Central memory CD4-positive, alpha-beta T cell (primary cell): ENCODE measurements at places on chromosomes 7 and 10.
A peak's percentile ranks its signal among the peaks of the same experiment; 100 is the strongest.

DNA sequence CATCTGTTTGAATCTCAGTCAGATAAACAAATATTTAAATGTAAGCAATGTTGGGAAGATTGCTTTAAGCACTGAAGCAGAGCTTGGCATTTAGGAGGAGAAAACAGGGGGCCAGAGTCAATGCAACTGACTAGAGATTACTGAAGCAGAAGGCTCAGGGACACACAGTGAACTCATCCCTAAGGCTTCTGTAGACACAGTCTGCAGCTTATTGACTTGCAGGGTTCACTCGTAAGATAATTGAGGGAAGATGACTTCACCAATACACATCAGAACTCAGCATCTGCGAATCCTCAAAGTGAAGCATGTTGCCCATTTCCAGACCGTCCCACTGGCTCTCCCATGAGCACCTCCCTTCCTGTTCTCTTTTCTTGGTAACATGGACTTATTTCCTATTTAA lies 363.4 kb upstream of the PFKP start:
- DNase-seq: no peak

GRCh38 chr10:89301721-89302445 lies at the start of gene IFIT2:
Gene IFIT2 (plus strand): TSS chr10:89302046. CDS start chr10:89302124, 78 bp downstream.
- DNase-seq: peak; percentile 61

DNA sequence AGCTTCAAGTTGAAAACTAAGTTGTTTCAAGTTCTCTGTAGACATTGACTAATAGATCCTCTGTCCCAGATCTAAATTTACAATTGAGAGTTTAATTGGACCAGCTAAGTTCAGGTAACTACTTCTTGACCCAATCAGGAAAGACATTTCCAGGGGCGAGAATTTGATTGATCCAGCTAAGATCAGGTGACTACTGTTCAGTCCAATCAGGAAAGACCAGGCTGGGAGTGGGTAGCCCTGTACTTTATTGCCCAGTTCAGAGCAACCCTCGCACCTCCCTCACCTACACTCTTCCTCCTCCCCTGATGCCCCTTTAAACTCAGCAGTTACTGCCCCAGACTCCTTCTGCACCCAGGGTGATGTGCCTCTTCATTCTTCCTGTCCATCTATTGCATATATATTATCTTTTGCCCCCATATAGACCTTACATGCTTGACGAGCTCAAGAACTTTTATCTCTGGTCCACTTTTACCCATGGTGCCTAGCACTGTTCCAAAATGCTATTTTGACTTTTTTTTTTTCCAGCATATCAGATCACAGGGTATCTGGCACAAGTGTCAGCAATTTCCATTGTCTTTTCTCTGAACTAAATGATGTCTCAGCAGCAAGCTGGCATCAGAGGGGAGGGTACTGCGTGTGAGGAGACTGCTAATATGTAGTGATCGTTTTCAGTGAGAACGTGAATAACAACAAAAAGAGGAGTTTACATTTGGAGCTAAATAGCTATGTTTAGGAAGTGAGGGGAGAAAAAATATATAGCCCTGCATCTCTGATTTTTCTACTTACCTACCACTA lies 169.4 kb downstream of the KIAA1217 start:
- DNase-seq: no peak

GRCh38 chr10:17453373-17454091 lies 863 bp downstream of the ST8SIA6 start:
- DNase-seq: peak; percentile 36

DNA sequence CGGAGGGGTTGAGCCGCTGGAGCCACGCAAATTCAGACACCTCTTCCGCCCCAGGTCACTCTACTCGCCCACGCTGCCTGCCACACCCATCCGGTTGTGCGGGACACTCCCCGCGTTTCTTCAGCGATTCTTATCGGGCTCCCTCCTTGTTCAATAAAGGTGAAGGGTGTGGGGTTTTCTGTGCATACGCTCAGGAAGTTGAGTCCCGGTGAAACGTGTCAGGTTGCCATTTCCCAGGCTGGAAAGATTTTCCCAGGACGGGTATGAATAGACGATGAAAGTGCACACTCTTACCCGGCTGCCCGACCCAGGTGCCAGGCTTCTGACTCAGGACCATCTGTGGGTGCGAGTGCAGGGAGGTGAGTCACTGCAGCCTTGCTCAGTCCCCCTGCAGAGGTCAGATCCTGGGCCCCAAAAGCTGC lies 22.0 kb downstream of the KLF6 start:
- no peak for DNase-seq

DNA sequence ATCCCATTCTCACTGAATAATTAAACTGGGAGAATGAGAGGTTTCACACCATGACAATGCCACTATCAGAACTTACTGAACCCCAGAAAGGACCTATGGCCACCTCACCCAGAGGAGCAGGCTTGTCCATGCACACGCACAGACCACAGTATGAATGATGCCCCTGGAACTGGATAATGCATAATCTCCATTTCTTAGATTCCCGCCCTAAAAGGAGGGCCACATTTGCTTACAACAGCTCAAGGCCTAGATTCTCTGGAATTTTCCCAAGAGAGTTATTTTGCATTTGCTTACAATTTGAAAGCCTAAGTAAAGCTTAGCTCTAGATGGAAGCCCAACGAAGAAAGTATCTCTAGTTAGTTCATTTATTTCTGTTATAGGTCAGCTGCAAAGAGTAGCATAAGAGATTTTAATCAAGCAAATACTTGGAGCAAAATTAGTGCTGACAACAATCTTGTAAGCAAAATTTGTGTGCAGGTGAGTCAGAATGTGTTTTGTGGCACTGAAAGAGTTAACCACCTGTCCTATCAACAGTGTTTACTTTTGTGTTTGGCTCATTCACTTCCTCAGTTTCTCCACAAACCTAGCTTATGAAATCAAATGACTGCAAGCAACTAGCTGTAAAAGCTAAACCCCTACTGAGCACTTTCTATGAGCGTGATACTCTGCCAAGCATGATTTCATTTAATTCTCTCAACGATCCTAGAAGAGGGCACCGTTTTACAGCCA lies 32.1 kb downstream of the ELMO1 start:
- DNase-seq: no peak

DNA sequence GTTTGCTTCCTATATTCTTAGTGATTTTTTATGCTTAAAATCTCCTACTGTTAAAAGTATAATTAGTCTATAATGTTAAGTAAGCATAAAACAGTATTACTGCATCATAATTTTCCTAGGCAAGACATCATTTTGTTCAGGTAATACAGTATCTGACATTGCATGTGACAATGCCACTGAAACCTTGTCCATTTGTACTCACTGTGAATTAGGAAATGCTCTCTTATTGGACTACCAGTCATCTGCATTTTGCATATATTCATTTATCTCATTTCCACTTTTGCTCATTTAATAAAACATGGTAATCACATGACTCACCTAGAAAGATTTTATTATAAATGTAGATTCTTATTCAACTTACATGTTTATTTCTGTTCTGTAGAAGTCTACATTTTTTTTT lies 379.1 kb downstream of the ETV1 start:
- no peak for DNase-seq

DNA sequence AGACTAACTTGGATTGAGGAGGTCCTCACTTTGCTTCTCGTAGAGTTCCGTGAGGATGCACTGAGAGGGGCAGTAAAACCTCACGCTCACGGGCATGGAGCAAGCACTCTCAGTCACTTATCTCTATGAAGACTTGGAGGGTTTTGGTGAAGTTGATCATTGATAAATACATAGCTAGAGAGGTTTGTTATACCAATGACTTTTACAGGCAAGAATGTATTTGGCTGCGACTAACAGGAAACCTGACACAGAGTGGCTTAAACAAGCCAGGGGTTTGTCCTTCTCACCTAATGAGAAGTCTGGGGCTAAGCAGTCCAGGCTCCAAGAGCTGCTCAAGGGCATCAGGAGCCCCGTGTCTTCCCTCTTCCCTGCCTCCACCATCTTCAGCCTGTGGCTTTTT lies 6.1 kb downstream of the BICC1 start:
- DNase-seq: no peak

- DNase-seq: no peak
Measured at GRCh38 chr10:51574248-51575048, 124.9 kb downstream of the CSTF2T start.

GRCh38 chr7:114952296-114952695 lies 30.4 kb downstream of the MDFIC start:
- DNase-seq: no peak

- peak; percentile 19 for DNase-seq
Measured at GRCh38 chr10:27743012-27743876, 2.4 kb downstream of the MKX start.

DNA sequence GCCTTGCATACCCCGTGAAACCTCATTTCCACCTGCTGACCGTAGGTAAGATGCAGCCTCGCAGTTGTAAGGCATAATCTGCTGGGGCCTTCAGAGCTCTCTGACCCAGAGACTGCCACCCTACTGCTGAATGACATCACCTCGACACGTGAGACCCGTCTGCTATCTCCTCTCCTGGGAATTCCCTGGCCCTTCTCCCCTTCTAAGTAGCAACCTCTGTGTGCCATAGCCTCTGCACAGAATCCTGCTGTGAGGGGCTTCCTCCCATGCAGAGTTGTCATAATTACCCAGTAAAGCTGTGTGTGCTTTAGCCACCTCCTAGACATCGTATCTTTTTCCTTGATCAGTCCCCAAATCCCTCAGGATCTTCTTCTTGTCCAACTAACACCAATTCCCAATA lies 106.7 kb downstream of the CACNB2 start:
- no peak for DNase-seq

GRCh38 chr7:127904670-127904985 lies 126.6 kb downstream of the LRRC4 start:
- no peak for DNase-seq

GRCh38 chr10:5188358-5188757 lies 3.4 kb upstream of the AKR1C8 start:
- DNase-seq: no peak

DNA sequence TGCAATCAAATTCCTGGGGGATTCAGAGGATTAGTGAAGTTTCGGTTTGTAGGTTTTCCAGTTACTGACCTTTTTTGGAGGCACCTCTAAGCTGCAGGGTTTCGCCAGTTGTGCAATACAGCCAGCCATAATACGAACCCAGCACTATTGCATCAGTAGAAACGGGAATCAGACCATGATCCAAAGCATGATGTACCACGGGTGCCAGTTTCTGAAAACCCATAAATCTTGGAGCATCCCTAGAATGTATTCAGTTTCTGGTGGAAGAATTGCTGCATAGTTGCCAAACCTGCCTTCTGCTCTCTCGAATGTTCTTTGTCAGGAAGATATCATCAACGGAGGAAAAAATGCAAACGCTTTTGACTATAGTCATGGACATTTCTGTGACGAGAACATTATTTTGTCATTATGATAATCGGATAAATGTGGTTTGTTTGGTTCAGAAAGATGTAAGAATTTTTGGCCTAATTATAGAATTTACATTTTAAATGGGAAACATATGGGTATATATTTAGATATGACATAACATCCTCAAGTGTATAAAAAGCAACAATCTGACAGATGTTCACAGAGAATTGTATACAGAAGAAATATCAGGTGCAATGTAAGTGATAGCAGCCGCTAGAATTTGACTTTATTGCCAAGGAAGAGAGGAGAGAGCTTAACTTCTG lies 186.2 kb upstream of the PRKCQ start:
- DNase-seq: no peak

DNA sequence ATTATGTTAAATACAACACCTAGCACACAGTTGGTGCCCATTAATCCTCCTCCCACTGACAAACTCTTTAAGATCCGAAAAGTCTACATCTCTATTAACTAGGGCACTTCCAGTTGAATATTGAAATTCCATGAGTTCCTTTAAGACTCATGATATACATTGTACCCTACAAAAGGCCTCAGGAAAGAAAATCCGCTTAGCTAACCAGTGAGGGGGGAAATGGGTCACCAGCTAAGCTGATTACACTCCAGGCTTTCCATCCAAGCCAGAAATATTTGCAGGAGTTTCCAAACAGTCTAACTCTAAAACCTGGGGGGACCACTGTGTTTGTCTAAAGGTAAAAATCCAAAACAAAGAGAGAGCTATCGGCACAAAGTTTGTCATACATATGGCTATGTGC lies 1.3 kb upstream of the LRIT2 start:
- no peak for DNase-seq

GRCh38 chr10:114471906-114472876 lies 67.9 kb upstream of the AFAP1L2 start:
- no peak for DNase-seq

DNA sequence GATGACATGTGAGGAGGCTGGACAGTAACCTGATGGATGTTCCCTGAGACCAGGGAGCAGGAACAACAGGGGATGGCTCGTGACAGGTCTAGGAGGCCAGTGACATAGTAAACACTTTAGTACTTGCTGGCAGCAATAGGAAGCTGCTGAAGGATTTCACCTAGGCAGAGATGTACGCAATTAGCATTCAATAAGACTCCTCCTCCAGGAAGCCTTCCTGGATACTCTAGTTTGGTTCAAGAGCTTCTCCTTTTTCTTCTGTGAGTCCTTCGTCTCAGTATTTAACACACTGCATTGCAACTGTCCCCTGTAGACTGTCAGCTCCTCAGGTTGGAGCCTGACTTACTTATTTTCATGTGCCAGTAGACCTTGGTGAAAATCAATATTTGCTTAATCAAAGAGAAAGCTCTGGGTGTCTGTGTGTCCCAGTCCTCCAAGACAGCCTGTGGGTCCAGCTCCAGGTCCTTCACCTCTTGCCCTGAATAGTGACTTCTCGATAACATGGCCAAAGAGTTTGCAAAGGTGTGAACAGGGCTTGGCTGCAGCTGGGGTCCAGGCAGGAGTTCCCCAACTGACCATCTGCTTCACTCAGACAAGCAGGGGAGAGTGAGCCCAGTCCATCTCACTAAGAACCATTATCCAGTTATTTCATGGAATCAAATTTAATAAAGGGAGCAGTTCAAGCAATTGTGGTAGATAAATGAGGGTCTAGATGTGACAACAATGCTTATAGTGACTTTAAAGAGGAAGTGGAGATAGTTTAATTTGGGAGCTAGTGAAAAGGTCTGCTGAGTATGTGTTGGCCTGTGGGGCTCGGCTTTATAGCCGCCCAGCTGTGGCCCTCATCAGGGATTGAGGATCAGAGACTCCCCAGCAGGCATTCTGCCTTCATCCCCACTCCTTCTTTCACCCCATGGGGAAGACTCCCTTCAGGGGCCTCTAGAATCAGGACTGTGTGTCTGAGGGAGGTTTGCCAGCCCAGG lies 9.4 kb downstream of the TMEM273 start:
- DNase-seq: no peak

DNA sequence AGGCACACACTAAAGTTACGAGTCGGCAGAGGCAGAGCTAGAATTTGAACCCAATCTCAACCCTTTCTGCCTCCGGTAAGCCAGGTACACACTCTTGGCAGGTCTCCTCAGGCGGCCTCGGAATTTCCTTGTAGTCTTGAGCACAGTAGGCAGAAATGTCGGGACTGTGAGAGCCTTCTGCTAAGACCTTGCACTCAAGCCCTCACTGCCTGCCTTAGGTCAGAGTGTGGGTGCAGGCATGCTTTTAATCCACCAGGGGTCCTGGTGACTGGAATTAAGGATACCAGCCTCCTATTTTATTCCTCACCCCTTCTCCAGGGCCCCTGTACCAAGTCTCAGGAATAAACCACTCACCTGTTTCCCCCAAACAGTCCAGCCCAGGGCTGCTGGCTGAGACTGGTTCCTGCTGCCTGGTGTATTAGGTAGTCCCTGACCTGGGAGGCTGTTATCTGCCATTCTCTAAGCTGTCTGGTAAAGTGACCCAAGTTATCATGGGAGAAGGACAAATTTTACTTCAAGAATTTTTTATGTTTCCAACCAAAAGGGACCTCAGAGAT lies 855 bp downstream of the ATP6V1F start:
- DNase-seq: peak; percentile 40
